Cerebellar nuclear complex (tissue), 1 donor: ENCODE measurements at places on chromosomes 16 and 17.

DNA sequence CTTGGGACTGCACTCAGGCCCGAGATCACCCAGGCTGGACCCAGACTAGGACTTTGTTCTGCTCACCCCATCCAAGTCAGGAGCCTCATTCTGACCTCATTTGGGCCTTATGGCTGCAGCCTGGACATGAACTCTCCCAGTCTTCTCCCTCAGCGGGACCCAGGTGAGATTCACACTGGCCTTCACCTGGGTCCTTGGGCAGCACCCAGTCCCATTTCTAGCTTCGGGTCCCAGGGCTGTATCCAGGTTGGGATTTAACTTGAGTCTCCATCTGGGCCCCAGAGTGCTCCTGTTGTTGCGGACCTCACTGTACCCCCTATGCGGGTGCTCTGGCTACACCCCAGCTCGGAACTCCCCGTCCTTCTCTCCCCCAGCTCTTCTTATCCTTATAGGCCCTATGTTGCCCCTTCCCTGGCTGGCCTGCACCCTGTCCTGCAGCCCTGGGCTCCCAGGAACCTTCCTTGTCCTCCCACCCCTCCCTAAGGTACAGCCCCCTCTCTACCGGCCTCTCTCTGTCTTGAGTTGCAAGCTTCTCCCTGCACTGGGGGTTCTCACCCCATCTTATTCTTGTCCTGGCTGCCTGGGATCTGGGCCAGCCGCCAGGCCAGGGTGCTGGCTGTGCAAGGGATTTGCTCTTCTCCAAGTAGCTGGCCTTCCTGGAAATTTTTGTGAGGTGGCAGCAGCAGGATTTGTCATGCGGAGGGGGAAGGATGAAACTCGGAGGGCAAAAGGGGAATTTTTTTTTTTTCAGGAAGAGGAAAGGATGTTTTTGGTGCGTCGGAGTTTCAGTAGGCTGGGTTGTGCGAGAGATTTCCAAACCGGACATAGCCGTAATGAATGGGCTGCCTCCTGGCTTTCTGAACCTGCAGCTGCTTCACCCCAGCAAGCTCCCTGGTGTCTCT is 904 bp downstream of the MAP2K3 start:
- DNase-seq, result no peak

DNA sequence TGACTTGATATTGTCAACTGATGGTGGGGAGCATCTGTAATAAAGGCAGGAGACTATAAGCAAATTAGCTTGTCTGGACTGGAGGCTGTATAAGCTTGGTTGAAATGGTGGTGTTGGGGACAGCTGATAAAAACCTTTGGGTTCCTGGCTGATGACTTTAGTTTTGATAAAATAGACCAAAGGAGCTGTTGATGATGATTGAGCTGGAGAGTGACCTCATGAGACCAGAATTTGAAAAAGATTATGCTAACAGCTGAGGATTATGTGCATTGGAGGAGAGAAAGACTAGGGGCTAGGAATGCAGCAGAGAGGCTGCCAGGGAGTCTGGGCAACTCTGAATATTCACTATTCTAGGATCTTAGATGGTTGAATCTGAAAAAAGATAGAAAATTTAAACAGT is 8.7 kb upstream of the CDC27 start:
- DNase-seq, result no peak

GRCh38 chr17:43732958-43733357 is 25.6 kb downstream of the SOST start:
- DNase-seq, result no peak

GRCh38 chr16:3021449-3022207 is 1.5 kb downstream of the TNFRSF12A start:
- DNase-seq, result no peak

DNA sequence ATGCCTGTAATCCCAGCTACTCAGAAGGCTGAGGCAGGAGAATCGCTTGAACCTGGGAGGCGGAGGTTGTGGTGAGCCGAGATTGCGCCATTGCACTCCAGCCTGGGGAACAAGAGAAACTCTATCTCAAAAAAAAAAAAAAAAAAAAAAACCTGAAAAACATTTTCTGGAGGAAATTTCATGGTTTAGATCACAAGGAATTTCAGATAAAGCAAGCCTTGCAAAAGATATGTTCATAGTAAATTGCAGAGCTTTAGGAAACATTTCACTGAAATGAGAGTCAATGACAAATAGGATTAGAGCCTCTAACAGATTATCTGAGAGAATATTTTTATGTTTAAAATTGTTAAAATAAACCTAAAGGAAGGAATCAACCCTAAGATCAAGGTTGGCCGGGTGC is 3.2 kb downstream of the TAF15 start:
- no peak for DNase-seq

DNA sequence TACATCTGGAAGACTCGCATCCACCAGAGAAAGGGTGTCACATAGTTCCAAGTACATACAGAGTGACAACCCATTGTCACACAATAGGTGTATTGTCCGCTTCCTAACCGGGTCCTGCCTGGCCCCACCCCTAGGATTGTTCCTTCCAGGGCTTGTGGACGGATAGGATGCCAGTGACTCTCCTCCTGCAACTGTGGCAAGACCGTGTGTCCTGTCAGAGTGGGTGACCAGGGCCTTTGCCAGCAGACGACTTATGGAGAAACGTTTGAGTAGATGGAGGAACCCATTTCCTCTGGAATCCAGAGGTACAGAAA is 258.4 kb downstream of the CPPED1 start:
- no peak for DNase-seq

DNA sequence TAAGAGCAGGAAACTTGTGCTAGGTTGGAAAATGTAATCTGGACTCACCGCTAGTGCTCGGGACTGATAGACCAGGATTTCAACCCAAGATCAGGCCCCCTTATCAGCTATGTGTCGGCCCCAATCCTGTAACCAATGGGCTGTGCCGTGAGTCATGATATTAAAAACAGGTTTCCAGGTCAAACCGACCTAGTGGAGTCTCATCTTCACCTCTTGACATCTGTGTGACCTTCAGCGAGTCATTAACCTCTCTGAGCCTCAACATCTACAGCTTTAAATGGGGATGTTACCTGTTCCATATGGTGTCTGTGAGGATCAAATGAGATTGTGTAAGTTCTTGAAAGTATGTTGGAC is 512 bp downstream of the PMM2 start:
- DNase-seq, result no peak

DNA sequence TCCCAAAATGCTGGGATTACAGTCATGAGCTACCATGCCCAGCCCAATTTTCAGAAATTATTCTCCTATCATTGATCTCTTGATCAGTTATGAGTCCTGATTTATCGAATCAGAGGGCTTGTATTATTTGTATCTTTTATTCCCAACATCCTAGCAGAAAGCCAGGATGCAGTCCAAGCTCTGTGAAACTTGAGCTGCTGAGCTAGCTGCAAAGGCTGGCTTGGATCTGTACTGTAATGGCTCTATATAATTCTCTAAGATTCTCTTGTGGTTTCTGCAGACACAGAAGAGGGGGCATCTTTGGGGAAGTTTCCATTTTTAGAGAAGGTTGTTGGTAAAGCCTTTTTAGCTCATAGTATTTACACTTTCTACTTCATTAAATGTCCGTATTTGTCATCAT is 227.1 kb downstream of the MAP2K4 start:
- DNase-seq, result no peak

DNA sequence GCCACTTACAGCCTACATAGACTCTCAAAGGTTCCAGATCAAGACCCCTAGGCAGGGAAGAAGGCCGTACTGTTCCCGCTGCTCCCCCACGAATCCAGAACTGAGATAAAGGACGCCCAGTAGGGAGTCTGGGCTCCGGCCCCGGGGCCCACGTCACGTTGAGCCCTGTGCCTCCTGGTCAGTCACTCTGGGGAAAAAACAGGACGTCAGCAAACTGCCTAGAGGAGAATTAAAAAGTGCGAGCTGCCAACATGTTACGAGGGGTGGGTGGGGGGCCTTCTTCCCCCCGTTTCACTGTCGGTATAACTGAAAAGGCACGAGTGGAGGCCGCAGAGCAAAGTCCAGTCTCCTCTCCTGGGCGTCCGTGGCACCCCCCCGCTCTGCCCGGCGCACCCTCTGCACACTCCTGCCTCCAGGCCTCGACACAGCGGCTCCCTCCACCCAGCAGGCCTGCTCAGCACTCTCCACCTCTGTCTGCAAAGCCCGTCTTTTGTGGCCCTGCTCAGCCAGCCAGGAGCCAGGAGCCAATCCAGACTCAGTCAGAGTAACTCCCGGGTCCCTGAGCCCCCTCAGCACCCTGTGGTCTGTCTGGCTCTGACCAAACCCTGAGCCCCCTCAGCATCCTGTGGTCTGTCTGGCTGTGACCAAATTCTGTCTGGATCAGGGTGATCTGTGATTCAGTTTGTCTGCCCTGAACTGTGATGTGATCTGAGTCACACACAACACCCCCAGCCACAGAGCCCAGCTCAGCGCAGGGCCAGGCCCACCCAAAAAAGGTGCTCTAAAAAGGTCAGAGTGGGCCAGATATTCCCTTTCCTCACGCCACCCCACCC is 6.2 kb downstream of the ITGAE start:
- DNase-seq, result no peak

DNA sequence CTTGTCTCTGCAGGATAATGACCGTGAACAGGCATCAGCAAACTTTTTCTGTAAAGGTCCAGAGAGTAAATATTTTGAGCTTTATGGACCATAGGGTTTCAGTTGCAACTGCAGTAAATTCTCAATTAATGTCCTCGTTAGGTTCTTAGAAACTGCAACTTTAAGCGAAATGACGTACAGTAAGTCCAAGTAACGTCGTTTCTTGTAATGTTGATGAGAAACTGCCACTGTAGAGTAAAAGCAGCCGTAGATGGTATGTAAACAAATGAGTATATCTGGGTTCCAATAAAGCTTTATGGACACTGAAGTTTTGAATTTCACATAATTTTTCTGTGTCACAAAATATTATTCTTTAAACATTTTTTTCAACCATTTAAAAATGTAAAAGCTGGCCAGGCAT is 4.9 kb downstream of the CHD9 start:
- DNase-seq, result no peak

- no peak for DNase-seq
Measured at GRCh38 chr16:50752471-50753235, 10.8 kb downstream of the CYLD start.

GRCh38 chr17:36684134-36684533 is 82.8 kb downstream of the MRM1 start:
- DNase-seq, result no peak

- DNase-seq, result no peak
Measured at GRCh38 chr16:88378836-88379693, 3.7 kb upstream of the ZNF469 start.

- DNase-seq, result no peak
Measured at GRCh38 chr17:48717367-48718226, 4.7 kb downstream of the PRAC1 start.

DNA sequence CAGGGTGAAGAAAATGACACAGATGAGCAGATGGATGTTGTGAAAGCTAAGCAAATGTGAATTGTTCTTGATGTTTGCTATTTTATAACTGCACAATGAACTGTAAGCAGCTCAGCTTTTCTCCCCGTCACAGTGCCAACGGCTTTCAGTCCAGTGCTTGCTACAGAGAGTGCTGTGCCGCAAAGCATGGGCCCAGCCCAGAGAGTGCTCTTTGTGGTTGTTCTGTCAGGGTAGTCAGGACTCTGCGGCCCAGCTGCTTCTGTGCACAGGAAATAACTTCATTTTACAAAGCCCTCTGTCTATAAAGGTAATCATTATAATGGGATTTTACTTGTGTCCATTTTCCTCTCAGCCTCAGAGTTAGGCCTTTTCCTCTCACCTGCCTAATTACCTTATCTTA is 39.1 kb downstream of the CDRT15 start:
- DNase-seq, result no peak

GRCh38 chr17:57755480-57756070 is 10.5 kb upstream of the CCDC182 start:
- DNase-seq, result no peak

GRCh38 chr17:74778960-74779359 is 2.8 kb upstream of the NAT9 start:
- no peak for DNase-seq

DNA sequence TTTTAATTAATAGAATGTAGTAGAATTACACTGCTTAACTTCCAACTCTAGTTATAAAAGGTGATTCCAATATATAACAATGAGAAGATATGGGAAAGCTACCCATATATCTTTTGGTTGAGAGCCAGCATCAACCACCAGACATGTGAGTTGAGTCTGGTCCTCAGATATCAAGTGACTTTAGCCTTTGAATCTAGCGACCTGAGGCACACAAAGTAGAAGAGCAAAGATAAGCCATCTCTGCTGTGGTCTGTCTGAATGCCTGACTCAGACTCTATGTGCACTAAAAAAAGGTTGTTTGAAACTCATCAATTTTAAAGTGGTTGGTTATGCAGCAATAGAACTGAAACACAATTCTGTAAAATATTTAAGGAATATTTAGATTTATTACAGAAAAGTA is 492.5 kb upstream of the SOX9 start:
- DNase-seq, result no peak

DNA sequence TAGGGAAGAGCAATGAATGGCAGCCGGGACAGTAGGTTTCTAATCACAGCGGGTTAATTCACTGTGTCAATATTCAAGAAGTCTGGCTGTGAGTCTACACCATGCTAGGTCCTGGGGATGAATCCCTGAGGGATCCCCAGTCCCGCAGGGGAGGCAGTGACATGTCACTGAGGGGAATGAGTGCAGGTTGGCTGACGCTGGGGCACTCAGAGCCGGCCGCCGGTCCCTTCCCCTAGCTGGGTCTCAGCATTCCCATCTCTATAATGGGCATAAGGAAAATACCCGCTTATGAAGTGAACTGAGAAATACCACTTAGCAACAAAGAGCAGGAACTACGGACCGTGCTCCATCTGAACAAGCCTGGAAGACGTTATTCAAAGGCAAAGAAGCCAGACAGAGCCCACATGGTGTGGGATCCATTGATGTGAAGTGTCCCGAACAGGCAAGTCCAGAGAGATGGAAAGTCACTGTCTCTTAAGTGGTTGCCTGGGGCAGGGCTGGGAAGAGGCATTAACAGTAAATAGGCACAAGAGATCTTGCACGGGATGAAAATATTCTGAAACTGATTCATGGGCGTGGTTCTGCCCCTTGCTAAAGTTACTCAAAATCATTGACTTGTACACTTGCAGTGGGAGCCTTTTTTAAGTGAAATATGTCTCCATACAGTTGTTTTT is 31.9 kb downstream of the PPL start:
- DNase-seq, result no peak

DNA sequence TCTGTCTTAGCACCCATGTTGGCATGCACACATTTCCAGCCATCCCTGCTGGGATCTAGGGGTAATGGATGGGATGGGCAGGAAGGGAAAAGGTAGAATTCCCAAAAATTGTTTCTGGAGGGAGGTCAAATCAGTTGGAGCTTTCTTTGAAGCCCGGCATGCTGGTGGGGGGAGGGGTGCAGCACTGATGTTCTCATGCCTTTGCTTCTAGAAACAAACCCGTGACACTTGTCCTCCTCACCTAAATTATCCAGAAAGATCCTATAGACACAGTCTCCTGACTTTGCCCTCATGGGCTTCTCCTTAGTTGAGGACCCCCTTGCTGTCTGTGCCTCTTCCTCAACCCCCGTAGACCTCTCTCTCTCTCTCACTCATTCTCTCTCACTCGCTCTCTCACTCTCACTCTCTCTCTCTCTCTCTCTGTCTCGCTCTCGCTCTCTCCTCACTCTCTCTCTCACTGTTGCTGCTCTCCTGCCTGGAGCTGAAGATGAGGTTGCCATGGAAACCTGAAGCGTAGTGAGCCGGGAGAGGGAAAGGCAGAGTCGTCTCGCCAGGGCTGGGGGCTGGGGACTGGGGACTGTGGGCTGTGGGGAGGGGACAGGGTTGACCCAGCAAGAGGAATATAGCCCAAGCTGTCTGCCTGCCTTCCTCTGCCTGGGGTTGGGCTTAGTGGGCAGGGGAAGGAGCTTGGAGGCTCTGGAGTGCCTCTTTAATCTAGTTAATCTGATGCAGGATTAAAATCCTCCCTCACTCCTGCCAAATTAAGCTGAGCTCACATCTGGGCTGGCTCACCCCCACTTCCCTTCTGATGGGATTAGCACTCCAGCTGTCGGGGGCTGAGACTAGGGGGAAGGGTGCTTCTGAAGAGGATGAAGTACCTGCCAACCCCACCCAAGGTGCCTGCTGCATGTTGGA is 16.1 kb downstream of the LASP1 start:
- DNase-seq, result no peak
